ENCODE measurements at places on chromosomes 16 and 17. TPM values are rescaled to one million over a fixed set of nuclear protein-coding genes. Genes with fewer than 3 reads are reported as not detected.

SMG1 gene
- 89.2 TPM for total RNA-seq

CTRL gene
- 1.0 TPM for total RNA-seq

PRKCB gene
- total RNA-seq = 1.0 TPM

MYH13 gene
- 0.52 TPM for total RNA-seq

SOX15 gene
- not detected for total RNA-seq

PAM16 gene
- total RNA-seq = 32.9 TPM

TSPAN10 gene
- total RNA-seq = 0.52 TPM

NPIPB13 gene
- 3.7 TPM for total RNA-seq

SOX9 gene
- 6.3 TPM for total RNA-seq

CARD14 gene
- total RNA-seq = 0.52 TPM

RBFOX1 gene
- 26.1 TPM for total RNA-seq

SPATA22 gene
- 2.1 TPM for total RNA-seq

PRSS33 gene
- total RNA-seq = not detected

VTN gene
- 0.52 TPM for total RNA-seq

DRC3 gene
- 1.0 TPM for total RNA-seq
